AG20443 (cell line): ENCODE measurements at places on chromosomes 13 and 19.

GRCh38 chr13:38888309-38888708, 102.3 kb downstream of the STOML3 start:
- DNase-seq: no peak

- no peak for DNase-seq
Observed at GRCh38 chr19:14678199-14678598, 3.6 kb upstream of the ADGRE3 start.

GRCh38 chr13:24661713-24662112, 18.5 kb upstream of the ATP12A start:
- DNase-seq: no peak

GRCh38 chr19:4582980-4583842, 23.7 kb upstream of the SEMA6B start:
- no peak for DNase-seq

DNA sequence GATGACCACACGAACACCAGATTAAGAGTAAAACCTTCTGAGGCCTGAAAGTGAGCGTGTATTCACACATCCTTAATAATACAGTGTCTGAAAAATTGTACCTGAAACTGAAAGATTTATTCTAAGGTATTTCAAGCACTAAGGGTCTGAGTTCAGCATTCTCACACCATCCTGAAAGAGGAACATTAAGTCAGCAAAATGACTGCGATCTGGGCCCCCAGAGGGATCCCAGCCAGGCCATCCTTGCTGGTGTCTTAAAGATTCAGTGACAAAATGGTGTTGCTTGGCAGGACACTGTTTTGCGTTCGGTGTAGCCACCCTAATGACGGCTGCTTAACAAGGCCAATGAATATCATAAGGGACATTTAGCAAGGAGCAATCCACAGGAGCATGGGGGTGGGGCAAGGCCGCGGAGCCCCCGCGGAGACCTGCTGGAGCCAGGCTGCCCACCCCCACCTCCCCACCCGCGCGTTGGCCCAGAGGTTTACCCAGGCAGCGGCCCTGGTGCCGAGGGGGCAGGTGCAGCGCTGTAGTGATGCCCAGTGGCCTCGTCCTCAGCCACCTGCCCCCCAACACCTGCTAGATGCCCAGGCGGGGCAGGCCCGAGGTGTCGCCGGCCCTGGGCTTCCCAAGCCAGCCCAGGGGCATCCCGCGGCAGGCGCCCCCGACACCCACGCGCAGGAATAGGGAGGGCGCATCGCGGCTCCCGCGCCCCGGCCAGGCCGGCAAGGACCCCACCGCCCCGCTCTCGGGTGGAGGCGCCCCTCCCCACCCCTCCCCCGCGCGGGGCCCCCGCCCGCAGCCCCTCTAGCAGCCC, 742 bp downstream of the NALCN start:
- no peak for DNase-seq

GRCh38 chr19:6056282-6056741, 54.0 kb downstream of the RFX2 start:
- DNase-seq: no peak

DNA sequence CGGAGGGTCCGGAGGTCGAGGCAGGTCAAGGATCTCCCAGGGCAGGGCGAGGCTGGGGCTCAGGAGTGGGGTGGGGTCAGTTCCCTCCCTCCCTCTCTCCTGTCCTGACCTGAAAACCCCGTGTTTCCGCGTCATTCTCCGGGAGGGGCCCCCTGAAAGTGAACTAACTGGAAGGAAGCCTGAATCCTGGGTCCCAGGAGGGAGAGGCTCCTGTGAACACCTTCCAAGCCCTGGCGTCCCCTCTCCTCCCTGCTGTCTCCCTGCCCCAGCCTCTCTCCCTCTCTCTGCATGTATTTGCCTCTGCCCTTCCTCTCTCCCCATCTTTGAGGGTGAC, 741 bp upstream of the CADM4 start:
- DNase-seq: no peak

DNA sequence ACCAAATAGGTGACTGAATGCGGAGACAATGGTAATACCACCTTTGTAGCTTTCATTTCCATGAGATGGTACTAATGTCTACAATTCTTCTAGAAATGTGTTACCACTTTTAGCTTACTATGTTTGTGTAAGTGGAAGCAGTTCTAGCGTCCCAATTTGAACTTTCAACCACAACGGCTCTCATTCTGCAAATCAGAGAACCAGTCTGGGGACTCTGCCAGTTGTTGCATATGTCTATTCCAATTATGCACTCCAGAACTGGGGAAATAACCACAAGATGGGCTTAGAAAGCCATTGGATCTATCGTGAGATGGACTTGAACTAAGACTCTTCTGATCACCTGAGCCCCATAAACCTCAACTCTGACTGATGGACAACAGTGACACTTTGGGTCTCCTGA, 862.3 kb downstream of the SLITRK1 start:
- DNase-seq: no peak
